ENCODE measurements at places on chromosomes 3 and 15.

DNA sequence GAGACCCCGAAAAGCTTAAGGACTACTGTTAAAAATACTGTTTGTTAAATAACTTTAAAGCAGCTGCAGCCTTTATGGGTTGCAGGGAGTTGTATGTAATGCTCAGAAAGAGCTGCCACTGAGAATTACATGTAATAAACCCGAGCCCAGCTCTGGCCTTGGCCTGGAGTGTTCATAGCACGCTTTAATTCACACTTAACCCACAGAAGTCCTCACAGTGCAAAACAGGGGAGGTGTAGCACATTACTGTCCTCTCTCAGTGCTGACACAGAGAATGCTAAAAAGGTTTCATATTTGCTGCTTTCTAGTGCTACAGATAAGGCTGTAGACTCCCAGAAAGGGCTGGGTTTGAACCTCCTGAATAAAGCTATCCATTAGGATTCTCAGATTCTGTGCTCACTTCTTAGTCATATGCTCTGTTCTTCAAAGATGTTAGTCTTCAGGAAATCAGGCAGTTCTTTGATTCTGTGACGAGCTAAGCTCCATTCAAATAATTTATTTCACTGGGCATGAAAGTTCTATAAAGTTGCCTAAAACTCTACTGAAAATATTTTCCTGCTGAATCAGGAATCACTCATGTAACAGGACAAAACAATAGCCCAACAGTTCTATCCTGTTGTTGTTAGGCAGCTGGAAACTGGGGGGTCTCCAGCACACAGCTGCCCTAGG is 108.0 kb downstream of the SENP2 start:
- DNase-seq, result no peak

DNA sequence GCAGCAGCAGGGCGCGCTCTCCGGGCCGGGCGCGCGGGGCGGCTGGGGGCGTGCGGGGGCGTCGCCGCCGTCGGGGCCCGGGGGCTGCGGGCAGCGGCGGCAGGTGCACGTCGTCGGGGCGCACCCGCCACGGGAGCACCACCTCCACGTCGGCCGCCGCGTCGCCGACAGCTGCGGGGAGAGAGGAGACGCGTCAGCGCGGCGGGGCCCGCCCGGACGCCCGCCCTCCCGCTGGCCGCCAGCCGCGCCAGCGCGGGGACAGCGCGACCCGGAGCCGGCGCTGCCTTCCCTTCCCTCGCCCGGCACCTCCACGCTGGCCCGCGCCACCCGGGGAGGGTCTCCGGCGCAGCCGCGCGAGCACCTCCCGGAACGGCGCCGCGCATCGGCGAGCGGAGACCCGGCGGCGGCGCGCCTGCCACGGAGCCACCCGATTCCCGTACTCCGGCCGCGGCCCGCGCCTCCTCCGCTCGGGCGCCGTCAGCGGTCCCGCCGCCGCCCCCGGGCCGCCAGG is 481 bp downstream of the ADAMTS17 start:
- no peak for DNase-seq

GRCh38 chr3:12886736-12887135 is 45.4 kb upstream of the RPL32 start:
- DNase-seq, result no peak

DNA sequence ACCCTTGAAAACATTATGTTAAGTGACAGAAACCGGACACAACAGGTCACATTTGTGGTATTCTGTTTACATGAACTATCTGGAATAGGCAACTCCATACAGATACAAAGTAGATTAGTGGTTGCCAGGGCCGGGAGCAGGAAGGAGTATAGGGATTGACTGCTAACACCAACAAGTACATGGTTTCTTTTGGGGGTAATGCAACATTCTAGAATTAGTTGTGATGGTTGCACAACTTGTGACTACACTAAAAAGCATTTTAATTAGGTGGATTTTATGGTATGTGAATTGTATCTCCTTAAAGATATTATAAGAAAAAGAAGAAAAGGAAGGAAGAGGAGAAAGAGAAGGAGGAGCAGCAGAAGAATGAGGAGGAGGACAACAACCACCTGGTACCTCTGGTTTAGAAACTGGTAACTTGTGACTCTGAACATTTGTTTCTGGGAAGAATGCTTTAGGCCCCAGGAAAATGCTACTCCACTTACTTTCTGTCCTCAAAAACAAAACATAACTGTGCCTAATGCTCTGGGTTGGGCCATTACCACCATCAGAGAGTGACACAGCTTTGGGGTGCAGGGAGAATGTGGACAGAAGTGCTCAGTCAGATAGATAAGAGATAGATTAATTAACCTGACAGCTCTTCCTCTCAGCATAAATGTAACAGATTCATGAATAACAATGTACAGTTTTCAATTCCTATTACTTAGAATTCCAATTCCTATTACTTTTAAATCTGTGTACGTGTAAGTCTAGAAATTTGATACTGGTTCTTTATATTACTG is 20.3 kb downstream of the SETMAR start:
- no peak for DNase-seq

DNA sequence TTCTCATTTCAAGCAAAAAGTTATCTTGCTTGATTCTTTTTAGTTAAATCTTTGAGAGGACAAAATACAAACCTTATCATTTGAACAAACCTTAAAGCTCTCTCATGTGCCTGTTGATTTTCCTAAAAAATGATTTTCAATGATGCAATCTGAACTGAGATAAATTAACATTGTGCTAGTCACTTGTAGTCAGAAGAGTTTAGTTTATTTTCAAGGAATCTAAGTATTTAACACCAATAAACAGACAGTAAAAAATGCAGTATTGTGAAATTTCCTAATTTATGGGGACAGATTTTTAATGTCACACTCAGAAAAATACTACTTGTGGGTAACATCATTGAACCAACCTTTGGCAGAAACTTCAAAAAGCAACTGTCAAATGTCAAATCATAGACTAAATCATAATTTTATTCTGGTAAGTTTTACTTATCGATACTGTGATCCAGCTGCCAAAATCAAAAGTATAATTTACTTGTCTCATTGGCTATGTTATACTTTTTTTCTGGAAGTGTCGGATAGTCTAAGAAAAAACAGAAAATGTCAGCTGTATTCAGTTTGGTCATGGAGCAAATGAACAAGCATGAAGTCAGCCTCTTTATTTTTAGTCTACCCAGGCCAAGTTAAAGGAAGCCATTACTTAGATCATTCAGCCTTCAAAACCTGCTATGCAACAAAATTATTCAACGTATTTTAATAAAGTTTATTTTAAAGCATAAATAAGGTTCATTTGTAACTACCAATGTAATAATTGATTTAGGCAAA is 52.4 kb upstream of the FNDC3B start:
- no peak for DNase-seq

- DNase-seq, result no peak
These were observed 63.4 kb downstream of the KLF13 start for GRCh38 chr15:31390029-31390428.

DNA sequence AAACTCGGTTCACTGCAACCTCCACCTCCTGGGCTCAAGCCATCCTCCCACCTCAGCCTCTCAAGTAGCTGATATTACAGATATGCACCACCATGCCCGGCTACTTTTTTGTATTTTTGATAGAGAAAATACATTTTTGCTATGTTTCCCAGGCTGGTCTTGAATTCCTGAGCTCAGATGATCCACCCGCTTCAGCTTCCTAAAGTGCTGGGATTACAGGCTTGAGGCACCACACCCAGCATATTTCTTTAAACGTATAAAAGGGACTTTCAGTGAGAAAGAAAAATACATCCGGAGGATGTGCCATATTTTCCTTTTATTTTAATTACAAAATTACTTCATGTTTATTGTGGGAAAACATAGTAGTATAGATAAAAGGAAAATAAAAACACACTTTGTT is 55.2 kb downstream of the RPL39L start:
- DNase-seq, result no peak

DNA sequence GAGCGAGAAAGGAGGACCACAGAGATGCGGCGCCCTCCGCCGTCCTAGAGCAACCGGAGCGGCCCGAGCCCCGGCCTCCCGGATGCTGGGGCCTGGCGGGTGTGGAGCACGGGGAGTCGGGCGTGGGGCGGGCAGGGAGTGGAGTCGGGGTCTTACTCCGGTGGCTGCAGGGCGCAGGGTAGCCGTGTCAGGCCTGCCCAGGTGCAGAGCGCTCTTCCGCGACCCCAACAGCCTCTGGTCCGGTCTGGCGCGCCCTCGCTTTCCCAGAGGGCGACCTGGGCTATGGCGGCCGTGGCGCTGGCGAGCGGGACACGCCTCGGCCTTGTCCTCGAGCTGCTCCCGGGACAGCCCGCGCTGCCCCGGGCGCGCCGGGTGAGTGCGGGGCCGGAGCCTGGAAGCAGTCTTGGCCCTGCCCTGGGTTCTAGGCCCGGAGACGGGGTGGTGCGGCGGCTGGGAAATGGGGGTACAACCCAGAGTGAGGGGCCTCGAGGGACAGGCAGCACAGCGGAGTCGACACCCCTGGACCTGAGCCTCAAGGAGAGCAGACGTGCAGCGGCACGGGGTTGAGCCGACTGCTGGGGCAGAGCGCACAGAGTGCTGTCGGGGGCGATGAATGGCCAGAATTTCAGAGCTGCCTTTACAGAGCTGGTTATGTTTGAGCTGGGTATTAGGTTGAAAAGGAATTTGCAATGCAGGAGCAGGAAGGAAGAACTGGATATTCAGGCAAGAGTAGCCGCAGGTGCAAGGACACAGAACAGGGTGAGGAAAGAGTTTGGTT is at the start of gene ZNF662:
Gene ZNF662 (plus strand): TSS at position 73 of the 778 bp plus-strand sequence. CDS start 1,973 bp downstream, outside the sequence.
- DNase-seq, result no peak

- no peak for DNase-seq
These were observed 408.0 kb downstream of the TBL1XR1 start for GRCh38 chr3:176789281-176789705.

GRCh38 chr15:41984622-41985021 is 12.3 kb upstream of the EHD4 start:
- DNase-seq, result no peak

GRCh38 chr3:195583831-195584542 is at the start of gene APOD:
APOD (minus strand) TSS chr3:195583940; CDS start chr3:195579461, 4,479 bp downstream.
- peak; percentile 40 for DNase-seq

DNA sequence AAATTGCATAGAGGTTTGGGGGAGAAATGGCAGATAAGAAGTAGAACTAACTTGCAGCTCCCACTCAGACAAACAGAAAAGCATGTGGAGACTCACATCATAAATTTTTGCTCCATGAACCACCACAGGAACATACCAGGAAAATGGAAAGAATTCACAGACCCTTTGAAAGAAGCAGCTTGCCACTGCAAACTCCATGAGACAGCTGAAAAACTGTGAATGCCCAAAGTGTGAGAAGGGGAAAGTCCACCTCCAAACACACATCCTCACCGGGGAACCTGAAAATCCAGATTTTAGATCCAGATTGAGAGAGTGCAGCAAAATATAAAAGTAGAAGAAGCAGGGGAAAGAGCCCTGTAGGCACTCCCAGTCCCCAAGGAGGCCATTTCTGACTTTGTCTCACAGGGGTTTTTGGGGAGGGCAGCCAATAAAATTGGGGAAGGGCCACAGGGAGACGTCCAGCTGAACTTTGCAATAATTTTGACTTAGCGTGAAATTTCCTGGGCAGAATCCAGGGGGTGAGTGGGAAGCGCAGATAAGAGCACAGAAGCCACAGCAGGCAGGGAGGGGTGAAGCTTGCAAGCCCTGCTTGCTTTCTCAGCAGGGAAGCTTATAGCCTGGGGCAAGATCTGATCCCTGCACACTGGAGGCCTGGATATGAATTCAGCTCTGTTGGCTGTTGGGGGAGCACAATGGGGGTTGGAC is 183.4 kb upstream of the UBE2E2 start:
- no peak for DNase-seq

- no peak for DNase-seq
These were observed 27.8 kb upstream of the GOLIM4 start for GRCh38 chr3:168123201-168124176.

GRCh38 chr3:27166888-27167287 is 202.3 kb downstream of the NEK10 start:
- peak; percentile 98 for DNase-seq

DNA sequence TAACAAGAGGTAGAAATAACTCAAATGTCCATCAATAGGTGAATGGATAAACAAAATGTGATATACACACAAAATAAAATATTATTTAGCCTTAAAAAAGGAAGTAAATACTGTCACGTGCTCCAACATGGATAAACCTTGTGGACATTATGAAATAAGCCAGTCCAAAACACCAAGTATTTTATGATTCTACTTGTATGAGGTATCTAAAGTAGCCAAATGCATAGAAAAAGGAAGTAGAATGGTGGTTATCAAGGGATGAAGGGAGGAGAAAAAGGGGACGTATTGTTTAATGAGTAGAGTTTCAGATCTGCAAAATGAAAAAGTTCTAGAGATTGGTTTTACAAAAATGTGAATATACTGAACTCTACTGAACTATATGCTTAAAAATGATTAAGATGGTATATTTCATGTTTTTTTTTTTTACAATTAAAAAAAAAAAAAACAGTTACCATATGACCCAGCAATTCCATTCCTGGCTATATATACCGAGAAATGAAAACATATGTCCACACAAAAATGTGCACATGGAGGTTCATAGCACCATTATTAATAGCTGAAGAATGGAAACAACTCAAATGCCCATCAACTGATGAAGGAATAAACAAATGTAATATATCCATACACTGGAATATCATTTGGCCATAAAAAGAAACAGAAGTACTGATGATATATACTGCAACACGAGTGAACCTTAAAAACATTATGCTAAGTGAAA is 29.1 kb upstream of the MAP6D1 start:
- DNase-seq, result no peak

- no peak for DNase-seq
These were observed 683.0 kb downstream of the NTRK3 start for GRCh38 chr15:87573534-87573933.

GRCh38 chr3:53193466-53194209 is 32.6 kb downstream of the PRKCD start:
- DNase-seq, result no peak

DNA sequence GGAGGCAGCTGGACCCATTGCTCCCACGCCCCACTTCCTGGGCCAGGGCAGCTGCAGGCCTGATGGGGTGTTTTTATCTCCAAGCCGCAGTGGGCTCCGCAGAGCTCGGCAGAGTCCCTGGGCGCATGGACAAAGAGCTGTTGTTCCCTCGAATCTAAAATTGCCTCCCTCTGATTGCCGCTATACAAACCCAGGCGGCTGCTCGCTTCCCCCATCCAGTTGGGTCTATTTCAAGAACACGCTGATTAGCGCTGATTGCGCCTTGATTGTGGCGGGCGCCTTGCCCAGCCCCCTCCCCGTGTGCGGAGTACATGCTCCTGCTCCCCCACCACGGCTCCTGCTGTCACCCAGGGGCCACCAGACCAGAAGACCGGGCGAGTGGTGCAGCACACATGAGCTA is 43.4 kb upstream of the SLC6A1 start:
- DNase-seq, result no peak
